Trophoblast cell (in vitro differentiated cells and primary cell): ENCODE measurements at places on chromosomes 16 and 17.

GRCh38 chr17:81069135-81069645 lies 34.2 kb downstream of the BAIAP2 start:
- no peak for DNase-seq

DNA sequence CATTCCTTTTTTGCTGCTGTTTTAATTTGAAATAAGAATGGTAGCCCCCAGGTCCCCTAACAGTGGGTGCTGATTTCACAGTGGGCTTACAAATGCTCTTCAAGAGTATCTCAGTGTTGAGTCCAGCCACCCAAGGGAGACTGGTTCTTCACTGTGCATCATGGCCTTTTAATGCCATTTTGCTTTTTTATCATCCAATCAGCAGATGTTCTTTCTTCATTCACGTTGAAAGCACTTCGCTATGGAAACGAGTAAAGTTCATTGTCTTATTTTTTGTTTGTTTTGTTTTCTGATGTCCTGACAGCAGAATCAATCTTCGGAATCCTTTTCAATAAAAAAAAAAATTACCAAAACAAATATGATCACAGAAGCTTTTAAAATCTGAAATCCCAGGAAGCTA lies 429.0 kb downstream of the MAF start:
- no peak for DNase-seq

DNA sequence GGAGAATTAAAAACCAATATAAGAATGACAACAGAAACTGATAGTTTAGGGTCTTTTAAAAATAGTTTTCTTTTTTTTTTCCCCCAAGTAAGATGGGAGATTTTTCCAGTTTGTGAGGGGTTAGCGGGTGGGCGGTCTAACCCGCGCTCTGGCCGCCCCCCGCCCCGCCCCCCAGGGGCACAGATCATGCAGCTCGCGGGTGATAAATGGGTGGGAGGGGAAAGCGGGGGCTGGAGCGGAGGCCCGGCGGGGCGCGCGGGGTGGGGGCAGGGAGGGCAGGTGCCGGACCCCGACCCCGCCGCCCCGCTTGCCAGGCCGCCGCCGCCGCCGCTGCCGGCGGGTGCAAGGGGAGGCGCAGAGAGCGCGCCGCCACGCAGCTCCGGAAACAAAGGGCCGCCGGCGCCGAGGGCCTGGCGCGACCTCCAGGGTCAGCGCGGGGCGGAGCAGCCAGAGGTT lies 60.1 kb upstream of the GSE1 start:
- DNase-seq, result no peak

- no peak for DNase-seq
Observed at GRCh38 chr16:7547736-7548135, 215.1 kb downstream of the RBFOX1 start.

GRCh38 chr17:19544366-19544765 lies 10.7 kb downstream of the SLC47A1 start:
- no peak for DNase-seq

DNA sequence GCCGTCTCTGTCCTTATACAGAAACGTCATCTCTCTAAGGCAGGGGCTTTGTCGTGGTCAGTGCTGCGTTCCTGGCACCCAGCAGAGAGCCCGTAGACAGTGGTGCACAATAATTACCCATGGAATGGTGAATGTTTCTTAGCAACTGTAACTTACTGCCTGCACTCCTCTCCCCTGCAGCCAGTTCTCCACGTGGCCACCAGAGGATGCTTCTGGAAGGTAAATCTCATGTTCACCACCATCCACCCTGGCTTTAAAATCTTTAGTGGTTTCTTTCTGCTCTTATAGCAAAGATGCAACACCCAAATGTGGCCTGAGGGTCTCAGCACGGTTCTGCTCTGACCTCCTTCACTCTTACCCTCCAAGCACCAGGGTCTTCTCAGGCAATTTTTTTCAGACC lies 150.8 kb downstream of the GRIN2A start:
- DNase-seq, result no peak

GRCh38 chr16:27384425-27384824 lies 17.5 kb upstream of the IL21R start:
- DNase-seq, result no peak
